ENCODE measurements at places on chromosomes 4 and X. TPM values are rescaled to one million over a fixed set of nuclear protein-coding genes. Genes with fewer than 3 reads are reported as not detected.
A peak's percentile ranks its signal among the peaks of the same experiment; 100 is the strongest.

The OTC gene
- total RNA-seq: not detected

DNA sequence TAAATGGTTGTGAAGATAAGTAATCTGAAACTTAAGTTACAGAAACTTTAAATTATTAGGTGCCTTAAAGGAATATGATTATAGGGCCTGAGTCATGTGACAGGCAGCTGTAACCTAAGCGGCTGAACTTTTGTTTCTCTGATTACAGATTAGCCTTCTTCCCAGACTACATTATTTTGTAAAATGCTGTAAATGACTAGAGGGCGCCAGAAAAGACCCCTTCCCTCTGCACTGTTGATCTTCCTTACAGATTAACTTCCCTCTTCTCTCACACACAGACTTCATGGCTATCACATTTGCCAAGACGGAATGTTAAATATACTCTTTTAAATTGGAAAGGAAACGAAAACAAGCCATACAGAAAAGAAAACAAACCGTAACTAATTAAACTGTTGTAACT lies 96.6 kb downstream of the EVC2 start:
- no peak for DNase-seq

DNA sequence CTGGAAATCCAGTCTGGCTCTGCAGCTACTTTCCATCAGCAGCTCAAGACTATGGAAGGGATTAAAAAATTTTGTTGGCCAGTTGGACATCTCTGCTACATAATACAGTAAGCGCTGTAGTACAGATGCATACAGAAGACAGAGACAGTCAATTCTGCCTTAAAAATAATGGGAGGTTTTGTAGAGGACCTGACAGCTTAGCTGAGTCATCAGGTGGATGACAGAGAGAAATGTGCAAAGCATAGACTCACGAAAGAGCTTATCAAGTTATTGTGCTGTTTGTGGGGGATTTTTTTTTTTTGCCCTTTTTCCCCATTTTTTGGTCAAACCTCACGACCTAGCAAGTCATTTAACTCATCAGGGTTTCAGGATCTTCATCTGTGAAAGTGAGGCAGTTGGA lies 149.0 kb upstream of the SCML1 start:
- no peak for DNase-seq

DNA sequence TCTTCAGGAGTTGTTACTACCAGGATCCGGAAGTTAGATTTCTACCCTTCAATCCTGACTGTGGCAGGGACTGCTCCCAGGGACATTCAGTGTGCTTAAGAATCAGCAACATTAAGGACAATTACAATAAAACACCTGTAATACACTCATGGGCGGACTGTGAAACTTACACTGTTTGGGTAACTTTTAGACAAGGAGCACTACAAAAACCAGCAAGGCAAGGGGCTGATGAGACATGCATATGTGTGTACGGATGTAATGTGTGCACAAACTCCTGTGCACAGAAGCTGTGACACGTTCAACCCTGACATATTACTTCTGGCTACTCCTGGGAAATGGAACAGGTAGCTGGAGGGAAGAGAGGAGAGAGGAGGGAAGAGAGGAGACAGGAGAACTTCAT lies 75.8 kb downstream of the FAT1 start:
- no peak for DNase-seq

The DCHS2 gene
- total RNA-seq: not detected

The SLITRK4 gene
- total RNA-seq: not detected

The ADGRG4 gene
- not detected for total RNA-seq

The CLDN2 gene
- total RNA-seq: not detected

The PNMA5 gene
- total RNA-seq: not detected

The RASGEF1B gene
- 10.8 TPM for total RNA-seq

DNA sequence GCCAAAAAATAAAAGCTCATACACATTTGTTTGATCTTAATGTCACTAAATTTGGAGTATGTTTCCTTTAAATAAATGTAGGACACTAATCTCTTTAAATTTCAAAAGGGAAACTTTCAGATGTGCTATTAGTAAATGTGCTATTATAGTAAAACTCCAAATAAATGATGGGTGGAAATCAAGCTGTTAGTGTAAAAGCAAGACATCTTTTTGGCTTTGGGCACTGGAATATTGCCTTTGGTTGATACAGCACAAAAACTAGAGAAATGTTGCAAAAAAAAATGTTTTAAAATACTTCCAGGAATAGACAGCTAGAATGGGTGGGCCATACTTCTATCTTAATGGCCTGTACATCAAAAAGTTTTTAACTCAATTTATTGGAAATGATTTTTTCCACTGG lies 151.6 kb downstream of the FBXO8 start:
- no peak for DNase-seq

The PAGE5 gene
- total RNA-seq: not detected

The DYNLT3 gene
- 8.1 TPM for total RNA-seq

The CXCL5 gene
- total RNA-seq: not detected

The PLXNB3 gene
- total RNA-seq: 3.2 TPM

DNA sequence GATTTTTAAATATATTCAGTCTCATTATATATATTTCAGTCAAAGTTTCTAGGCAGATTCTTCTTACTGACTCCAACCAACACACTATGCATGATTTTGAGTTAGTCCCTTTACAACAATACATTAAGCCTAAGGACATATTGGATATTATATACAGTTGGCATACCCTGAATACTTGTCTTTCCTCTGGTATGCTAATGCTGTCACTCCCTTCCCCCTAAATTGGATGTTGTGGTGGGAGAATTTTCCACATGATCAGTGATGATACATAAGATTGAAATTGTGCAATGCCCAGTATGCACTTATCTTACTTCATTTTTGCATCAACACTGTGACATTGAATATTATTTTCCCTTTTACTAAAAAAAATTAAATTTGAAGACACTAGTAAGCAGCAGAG lies 935.2 kb downstream of the PCDH7 start:
- no peak for DNase-seq

DNA sequence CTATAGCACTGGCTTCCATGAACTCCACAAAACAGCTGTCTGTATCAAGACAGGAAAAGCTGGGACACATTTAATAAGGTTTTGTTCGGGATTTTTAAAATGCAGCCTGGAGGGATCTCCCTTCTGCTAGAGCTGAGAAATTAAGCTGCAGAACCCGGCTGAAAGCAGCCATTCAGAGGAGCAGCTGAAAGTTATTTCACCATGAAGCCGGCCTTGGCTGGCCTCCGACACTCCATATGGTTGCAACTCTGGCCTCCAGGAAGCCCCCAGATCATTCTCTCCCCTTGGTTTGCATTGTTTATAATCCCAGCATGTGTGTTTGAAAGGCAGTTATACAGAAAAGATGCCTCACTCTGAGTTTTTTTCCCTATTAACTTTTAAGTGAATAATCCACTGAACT lies 239.4 kb downstream of the SPATA18 start:
- no peak for DNase-seq

GRCh38 chr4:54781756-54782155 lies 124.0 kb downstream of the KIT start:
- no peak for DNase-seq

The RHOXF2B gene
- total RNA-seq: not detected

DNA sequence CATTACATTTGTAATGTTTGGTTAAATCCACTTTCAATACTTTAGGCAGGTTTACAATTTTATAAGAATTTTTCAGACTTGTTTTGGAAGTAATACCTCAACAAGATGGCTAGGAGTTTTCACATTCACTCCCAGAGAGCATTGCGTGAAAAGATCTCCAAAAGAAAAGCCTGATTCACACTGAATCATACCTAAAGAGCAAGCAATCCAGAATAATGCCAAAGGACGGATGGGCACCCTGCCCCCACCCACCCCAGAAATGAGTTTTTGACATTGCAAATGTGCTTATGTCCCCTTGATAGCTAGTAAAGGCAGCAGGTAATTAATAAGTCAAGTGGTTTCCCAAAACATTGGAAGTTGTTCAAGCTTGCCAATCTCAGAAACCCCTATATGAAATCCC lies 557.7 kb upstream of the TENM3 start:
- no peak for DNase-seq

DNA sequence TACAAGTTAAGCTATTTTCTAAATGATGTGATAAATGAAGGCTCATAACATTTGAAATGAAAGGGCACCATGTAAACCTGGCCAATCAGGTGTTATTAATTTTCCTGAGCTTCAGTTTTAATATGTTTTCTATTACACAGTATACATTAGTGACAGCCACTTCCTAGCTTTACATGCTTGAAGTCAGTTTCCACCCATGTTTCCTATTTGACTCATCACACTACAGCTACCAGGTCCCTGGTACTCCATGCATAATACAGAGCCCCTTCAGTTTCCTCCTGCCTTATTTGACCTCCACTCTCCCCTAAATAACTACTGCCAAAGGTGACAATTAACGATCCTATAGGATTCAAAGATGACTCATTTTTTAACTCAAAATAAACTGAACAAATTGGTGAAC lies 18.3 kb downstream of the ZNF518B start:
- no peak for DNase-seq

DNA sequence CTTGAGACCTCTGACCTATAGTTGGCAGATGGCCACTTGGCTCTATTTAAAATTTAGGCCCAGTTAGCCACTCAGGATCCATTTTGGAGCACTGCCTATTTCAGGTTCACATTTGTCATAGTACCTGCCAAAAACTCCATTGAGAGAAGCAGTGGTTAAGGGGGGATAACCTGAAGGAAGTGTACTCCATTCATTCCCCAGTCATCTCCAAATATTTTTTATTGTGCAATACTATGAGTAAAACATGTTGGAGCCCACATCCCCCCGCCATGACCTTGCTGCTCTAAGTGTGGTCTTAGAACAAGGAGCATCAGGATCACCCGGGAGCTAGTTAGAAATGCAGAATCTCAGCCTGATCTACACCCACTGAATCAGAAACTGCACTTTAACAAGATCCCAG lies 21.1 kb downstream of the PLP1 start:
- no peak for DNase-seq

GRCh38 chr4:153773236-153773690 lies 13.4 kb upstream of the RNF175 start:
- no peak for DNase-seq

The TEC gene
- total RNA-seq: 8.3 TPM

The AREG gene
- total RNA-seq: 0.49 TPM

DNA sequence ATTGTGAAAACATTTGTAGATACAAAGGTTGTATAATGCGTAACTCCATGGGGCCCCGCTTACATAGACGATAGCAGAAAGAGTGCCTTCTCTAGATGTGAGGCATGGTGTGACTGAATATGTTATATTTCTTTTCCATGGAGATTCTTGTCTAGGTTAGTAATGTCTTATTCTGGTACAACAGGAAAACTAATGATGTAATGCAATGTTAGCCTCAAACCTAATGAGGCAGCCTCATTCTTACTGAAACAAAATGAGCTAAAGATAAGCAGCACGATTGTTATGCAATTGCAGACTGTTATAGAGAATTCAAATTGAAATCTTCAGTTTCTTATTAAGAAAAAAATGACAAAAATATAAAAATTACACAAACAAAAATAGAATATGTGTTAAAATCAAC lies 171.1 kb upstream of the ANKRD50 start:
- DNase-seq: no peak

DNA sequence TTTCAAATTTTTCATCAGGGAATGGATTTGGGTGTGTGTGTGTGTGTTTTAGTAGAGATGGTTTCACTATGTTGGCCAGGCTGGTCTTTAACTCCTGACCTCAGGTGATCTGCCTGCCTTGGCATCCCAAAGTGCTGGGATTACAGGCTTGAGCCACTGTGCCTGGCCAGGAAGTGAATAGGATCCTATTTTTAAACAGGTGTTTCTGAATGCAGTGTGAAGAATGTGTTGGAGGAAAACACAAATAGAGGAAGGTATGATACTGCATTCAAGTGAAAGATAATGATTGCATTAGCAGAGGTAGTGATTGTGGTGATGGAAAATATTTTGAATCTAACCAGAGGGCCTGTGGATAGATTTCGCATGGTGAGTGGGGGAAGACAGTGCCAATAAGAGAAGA lies 189.6 kb downstream of the TENM3 start:
- DNase-seq: no peak

GRCh38 chrX:40646489-40647306 lies 663 bp downstream of the CXorf38 start:
- peak; percentile 60 for DNase-seq

- DNase-seq: no peak
Measured at GRCh38 chr4:62622089-62622488, 1422.0 kb downstream of the ADGRL3 start.

The XAGE2 gene
- total RNA-seq: not detected

DNA sequence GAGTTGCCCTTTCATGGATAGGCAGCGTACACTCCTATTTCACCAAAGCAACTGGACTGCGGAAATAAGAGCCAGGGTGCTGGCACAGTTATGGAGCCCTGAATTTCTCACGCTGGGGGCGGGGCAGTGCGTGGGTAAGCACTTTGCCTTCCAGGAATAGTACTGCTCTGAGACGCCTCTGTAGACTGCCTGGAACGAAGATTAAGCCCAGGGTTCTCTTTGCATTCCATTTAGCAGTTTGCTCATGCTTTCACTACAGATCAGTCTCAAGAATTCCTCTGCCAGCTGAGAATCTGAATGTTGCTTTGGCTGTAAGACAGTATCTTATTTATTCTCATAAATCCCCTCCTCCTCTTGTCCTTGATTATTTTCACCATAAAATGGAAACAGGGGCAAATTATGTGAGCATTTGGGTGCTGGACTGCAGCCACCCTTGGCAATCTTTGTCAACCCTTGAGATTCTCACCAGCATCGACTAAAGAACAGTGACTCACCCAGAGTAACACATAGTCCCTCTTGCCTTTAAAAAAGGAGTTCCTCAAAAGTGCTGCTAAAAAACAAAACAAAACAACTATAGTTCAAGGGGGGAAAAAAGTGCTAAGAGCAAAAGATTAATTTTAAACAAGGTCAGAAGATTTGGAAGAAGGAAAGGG lies 88.9 kb upstream of the CITED1 start:
- no peak for DNase-seq

The MAGEB2 gene
- total RNA-seq: not detected

DNA sequence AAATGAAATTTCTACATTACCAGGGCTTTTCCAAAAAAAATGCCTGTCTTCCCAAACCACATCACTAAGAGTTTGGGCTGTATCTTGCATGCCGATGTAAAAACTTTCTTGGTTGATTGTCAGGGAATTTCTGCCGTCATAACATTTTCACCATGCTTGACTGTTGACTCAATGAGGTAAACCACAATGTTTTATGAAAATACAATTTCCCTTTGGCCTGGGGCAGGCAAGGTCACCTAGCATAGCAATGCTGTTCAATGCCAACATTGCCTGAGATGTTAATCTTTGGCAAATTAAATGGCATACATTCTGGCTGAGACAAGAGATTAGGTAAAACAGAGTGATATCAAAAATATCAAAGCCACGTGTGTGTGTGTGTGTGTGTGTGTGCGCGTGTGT lies 137.1 kb upstream of the TBL1X start:
- no peak for DNase-seq

DNA sequence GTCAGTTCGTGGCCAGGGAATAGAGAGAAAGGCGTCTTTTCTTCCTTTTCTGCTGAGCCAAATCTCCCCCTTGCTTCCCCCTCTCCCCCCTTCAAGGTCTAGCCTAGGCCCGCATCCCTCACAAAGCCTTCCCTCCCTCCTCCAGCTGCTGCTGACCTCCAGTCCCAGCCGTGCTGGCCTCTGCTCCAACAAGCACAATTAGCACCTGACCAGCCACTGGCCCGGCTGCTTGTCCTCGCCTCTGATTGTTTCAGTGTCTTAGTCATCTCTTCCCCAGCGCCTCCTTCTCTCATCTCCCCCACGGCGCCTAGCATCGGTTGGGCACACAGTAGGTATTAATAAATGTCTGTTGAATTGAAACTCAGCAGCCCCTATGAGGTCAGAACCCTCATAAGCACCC lies 4.2 kb downstream of the ELF4 start:
- DNase-seq: no peak

GRCh38 chr4:128298852-128299251 lies 11.2 kb upstream of the PGRMC2 start:
- DNase-seq: no peak

GRCh38 chr4:101348367-101348827 lies 1.1 kb upstream of the PPP3CA start:
- no peak for DNase-seq

The TRIM2 gene
- total RNA-seq: 4.4 TPM

All from activated naive CD4-positive, alpha-beta T cell treated with anti-CD3 and anti-CD28 coated beads, Interleukin-2, amount 50 U/mL, for 72 hours (primary cell).